Stimulated activated CD4-positive, alpha-beta T cell treated with anti-CD3 and anti-CD28 coated beads, Interleukin-2, amount 100 ng/mL, for 4 hours (primary cell): ENCODE measurements at places on chromosomes 2 and 18.

- DNase-seq = no peak
These were observed 431.4 kb upstream of the TNP1 start for GRCh38 chr2:217291259-217291658.

- DNase-seq = peak; percentile 14
These were observed 88.8 kb upstream of the ASB18 start for GRCh38 chr2:236352761-236353593.

DNA sequence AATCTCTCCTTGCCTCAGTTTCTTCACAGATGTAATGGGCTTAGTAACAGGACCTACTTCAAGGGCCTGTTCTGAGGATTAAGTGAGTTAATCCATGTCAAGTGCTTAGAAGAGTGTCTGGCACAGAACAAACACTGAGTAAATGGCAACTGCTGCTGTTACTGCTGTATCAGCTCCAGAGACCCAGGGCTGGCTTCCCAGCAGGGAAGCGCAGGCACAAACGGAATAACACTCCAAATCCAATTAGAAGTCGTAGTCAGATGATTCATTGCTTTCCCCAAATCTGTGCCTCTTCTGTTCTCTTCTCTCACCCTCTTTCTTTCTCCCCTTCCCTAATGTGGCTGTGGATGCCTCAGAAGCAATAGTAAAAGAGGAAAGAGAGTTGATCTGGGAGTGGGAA lies 101.1 kb upstream of the FZD7 start:
- no peak for DNase-seq

GRCh38 chr2:73652348-73652747 lies 10.1 kb upstream of the NAT8 start:
- DNase-seq = no peak

DNA sequence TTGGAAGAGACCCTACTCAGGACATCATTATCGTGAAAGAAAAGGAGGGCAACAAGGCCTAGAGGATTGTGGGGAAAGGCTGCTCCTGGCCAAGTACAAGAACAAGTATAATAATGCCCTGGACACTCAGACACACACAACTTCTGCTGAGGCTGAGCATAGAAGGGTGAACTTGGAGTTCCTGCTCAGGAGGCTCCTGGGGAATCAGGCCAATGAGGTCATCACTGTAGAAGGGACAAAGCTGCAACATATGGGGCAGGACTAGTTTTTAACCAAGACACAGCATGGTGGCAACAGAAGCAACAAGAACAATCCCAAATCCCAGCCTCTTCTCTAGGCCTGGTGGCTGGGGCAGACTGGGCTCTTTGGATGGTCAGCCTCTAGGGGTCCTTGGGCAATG lies 102.6 kb downstream of the POLR1A start:
- no peak for DNase-seq

DNA sequence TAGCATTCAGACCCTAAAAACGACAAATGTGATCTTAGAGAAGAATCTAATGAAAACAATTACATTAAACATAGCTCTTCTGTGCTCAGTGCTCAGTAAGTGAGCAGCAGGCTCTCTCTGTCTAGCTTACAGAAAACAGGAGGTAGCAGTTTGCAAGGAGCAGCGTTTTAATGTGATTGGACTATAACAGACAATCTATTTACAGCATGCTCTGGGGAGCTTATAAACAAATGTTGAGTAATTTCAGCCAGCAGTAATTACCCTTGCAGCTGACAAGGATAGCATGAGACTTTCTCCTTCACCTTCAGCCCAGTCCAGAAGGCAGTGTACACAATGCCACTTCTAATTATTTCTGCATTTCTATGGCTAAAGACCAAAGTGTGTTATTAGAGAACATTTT lies 270.4 kb downstream of the FIGN start:
- no peak for DNase-seq

- no peak for DNase-seq
These were observed 118.3 kb downstream of the FMNL2 start for GRCh38 chr2:152453129-152453911.
